ENCODE measurements at places on chromosomes 13 and 19.

DNA sequence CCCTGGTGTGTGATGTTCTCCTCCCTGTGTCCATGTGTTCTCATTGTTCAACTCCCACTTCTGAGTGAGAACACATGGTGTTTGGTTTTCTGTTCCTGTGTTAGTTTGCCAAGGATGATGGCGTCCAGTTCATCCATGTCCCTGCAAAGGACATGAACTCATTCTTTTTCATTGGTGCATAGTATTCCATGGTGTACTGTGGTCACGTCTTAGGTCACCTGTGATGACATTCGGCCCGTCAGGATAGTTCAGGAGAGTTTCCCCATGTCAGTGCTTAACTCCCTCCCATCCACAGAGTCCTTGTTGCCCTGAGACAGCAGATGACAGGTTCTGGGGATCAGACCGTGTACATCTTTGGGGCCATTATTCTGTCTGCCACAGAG, 8.6 kb downstream of the ZNF444 start:
- DNase-seq = no peak

DNA sequence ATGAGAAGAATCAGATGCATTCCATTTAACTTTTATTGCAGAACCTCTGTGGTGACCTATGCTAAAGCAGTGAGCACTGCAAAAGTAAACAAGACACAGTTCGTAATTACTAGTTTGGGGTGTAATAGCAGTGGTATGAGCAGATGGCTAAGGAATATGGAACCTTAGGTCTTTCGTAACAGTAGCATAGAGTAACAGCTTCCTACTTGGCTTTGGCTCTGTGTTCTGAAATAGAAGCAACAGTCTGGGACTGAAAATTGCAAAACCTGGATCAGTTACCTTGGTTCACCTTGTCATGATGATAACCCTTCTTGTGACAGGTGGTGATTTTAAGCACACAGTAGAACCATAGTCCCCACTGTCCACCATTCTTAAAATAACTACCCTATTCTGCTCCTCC, 303.4 kb downstream of the GPC6 start:
- no peak for DNase-seq

GRCh38 chr19:4431296-4431695, 26.3 kb downstream of the UBXN6 start:
- DNase-seq = no peak

DNA sequence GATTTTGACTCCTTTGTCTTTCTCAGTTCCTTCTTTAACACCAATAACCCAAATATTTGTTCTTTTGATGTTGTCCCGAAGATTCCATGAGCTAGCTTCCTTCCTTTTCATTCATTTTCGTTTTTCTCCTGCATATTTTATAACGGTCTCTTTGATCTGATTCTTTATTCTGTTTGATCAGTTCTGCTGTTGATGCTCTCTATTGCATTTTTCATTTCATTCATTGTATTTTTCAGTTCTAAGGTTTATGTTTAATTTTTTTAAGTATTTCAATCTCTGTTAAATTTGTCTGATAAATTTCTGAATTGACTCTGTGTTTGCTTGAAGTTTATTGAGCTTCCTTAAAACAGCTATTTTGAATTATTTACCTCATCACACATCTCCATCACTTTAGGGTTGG, 68.4 kb upstream of the LRCH1 start:
- no peak for DNase-seq

DNA sequence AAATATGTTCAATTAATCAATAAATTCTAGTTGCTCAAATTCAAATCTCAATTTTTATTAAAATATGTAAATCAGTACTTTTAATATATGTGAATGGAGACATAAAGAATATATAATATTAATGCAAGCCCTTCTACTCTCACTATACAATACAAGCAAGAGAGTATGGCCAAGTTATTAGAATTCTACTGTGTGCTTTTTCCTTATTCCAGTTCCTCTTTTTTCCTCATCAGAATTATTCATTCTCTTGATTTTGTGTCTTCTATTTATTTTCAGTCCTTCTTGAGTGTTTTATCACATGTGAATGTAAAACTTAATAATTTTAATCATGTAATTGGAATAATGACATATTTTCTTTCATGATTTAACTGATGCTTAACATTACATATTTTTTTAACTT, 276.8 kb downstream of the PCDH20 start:
- no peak for DNase-seq

Measured in activated CD4-positive, alpha-beta T cell treated with anti-CD3 and anti-CD28 coated beads, Interleukin-2, amount 50 U/mL, for 24 hours (primary cell).